Uterus (tissue), 4 donors: ENCODE measurements at places on chromosomes 6 and 20. TPM values are rescaled to one million over a fixed set of nuclear protein-coding genes. Genes with fewer than 3 reads are reported as not detected.

The HAO1 gene
- total RNA-seq, result not detected

The ENPP3 gene
- total RNA-seq, result 2.1 TPM

DNA sequence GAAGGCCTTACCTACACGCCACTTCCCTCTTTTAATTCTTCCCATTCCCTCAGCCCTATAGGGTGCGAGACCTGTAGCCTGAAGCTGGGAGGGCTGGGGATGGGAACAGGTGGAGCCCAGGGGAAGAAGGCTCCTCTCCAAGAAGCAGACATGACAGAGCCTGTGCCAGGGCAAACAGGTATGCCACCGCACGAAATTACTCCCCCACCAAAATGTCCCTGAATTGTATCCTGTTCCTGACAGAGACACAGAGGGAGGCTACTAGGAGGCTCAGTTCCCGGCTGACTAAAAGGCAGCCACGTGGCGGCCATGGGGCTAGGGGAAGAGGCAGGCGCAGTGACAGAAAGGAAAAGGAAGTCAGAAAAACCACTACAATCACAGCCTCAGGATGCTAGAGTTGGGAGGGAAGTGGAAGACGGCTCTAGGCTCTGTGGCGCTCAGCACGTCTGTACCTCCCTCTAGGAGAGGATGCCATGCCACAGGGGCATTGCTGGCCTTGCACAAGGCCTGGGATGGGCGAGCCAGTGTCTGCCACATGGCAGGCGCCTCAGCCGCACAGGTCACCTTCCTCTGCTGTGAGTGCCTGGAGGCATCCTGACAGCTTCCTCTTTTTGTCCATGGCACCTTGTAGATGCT lies 27.7 kb downstream of the TFEB start:
- no peak for DNase-seq

GRCh38 chr6:137589067-137589848 lies 95.1 kb upstream of the OLIG3 start:
- no peak for DNase-seq

- DNase-seq, result no peak
These were observed 606.0 kb upstream of the HTR1E start for GRCh38 chr6:86331265-86331840.

GRCh38 chr6:25620391-25620790 lies 31.6 kb upstream of the SCGN start:
- no peak for DNase-seq

GRCh38 chr6:37513155-37513554 lies 13.5 kb upstream of the CCDC167 start:
- no peak for DNase-seq

The CCN6 gene
- not detected for total RNA-seq

DNA sequence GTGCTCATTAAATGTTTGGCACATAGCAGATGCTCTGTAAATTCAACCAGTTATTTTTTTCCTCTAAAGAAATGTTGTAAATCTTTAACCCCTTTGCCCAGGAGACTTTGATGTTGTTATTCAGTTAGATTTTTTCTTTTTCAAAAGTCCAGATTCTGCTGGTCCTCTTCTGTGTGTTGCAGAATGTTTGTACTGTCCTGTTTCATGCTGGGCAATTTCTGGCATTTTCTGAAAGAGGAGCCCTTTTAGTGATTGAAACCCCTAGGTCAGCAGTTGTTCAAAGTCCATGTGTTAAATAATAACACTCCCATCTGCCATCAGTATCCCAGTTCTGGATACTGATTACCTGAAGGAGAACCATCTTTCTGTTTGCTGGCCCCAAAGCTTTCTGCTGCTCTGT lies 1.3 kb upstream of the SLC17A1 start:
- no peak for DNase-seq

DNA sequence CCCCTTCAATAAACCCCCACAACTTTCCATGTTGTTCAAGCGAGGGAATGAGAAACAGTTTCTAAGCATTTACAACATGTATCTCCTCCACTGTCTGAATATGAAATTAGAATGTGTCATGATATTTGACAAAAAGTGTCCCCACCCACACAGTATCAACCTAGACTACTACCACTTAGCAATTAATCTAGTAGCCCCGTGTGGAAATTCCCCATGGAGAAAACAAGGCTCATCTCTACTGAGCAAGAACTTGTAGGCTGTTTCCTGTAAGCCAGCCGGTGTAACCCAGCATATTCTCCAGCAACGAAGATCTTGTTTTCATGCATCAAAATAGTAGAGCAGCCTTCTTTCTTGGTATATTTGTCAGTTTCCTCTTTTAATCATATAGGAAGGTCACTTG lies 115.0 kb downstream of the IRF4 start:
- no peak for DNase-seq

The GPR6 gene
- not detected for total RNA-seq

DNA sequence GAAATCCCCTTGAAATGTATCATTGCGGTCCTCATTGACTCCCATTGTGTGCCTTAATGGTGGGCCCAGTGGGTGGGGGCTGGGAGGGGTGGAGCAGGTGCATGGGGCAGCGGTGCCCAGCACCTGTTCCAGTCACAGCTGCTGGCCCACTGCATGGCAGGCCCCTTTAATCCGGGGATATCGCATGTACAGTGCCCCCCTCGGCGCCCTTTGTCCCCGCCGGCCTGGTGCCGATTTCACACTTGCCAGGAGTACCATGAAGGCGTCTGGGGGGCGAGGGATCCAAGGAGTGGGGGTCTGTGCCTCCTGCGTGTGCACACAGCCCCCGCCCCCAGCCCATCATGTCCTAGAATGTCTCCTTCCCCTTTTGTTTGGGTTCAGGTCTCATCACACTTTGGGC lies 2.8 kb downstream of the SNAI1 start:
- no peak for DNase-seq

DNA sequence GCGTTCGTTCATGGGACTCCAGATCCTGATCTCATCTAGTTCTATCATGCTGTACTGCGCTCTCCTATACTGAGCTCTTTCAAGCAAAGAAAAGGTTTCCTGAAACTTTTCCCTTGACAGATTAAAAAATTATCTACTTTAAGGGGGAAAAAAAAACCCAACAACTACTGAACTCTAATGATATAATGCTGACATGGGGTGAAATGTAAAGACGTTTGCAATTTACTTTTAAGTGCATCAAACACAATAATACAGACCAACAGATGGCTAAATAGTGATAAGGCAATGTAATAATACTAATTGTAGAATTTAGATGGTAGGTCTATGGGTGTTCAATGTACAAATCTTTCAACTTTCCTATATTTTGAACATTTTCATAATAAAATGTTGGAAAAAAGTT lies 16.4 kb downstream of the TOMM34 start:
- DNase-seq, result no peak

- DNase-seq, result no peak
These were observed 146.0 kb downstream of the FOXA2 start for GRCh38 chr20:22438346-22438745.

DNA sequence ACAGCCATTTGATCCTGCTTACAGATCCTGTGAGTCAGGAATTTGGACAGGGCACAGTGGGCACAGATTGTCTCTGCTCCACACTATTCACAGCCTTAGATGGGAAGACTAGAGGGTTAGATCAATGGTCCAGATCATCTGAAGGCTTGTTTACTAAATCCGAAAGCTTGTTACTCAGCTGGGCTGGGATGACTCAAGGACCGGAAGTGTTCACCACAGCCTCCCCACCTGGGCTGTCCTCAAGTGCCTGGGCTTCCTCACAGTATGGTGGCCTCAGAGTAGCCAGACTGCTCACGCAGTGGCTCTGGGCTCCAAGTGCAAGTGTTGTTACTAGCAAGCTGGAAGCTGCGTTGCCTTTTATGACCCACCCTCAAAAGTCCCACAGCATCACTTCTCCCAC lies 75.4 kb upstream of the INSM1 start:
- no peak for DNase-seq

The MYL9 gene
- total RNA-seq, result 255 TPM

The RIOK1 gene
- total RNA-seq, result 27.9 TPM

DNA sequence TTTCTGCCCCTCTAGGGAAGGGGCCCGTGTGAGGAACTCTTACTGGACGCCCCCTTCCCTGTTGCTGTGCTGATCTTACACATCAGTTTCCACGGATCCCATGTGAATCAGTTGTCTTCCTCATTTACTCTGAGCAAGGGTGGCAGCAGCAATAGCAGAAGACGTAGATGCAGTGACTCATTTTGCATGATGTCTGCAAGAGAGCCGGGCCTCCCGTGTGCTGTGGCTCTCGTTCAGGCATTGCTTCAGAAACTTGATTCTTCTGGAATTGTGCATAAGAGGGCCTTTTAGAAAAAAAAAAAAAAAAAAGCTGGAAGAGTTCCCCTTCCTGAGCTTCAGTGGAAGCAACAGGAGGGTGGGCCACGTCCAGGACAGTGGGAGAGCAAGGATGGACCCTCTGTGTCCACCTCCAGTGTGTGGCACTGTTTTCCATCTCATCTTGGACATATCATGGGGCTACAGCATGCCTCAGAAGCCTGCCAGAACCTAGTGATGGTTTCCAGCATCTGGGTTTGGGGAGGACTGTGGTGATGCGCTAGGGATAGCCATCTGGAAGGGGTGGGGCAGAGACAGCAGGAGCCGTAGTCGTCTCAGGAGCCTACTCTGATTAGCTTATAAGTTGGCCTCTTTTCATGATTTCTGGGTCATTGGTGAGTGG lies 62.1 kb downstream of the FOXO3 start:
- DNase-seq, result peak; percentile 73

GRCh38 chr20:10898552-10898951 lies 224.8 kb upstream of the JAG1 start:
- DNase-seq, result no peak

DNA sequence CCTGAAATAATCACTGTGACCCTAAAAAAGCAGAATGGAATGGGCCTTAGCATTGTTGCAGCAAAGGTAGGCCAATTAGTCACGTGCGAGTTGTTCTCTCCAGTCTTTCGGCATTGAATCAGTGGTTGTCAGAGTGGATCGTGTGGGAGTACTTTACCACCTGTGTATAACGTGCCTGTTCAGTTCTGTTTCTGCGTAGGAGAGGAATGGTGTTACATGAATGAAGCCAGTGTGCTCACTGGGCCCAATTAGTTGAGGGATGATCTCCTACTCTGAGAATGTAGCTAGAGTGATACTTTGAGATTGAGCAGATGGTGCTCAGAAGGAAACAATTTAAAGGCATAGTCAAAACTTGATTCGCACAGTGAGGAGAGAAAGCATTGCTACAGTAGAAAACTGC lies 72.4 kb upstream of the KIF25 start:
- peak; percentile 65 for DNase-seq

DNA sequence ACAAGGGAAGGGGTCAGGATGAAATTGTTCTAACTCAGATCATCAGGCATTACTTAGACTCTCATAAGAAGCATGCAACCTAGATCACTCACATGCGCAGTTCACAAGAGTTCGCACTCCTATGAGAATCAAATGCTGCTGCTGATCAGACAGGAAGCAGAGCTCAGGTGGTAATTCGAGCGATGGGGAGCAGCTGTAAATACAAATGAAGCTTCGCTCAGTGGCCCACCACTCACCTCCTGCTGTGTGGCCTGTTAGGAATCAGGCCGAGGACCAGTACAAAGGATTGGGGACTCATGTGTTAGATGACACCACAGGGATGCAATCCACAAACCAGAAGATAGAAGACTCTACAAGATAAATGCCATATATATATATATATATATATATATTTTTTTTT lies 31.5 kb upstream of the TOP1 start:
- no peak for DNase-seq

DNA sequence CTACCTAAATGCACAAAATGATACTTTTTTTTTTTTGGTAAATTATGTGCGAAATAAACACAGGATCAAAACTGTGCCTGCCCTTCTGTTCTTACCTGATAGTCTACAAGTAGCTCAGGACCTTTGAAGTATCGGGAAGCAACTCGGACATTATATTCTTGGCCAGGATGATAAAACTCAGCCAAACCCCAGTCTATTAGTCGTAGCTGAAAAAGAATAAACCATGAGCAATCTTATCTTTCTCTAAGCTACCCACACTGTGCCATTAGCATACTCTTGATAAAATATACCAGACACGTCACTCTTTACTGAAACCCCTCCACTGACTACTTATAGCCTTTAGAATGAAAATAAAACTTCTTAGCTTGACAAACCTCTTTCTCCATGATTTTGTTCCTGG lies 29.8 kb upstream of the TBC1D20 start:
- DNase-seq, result no peak

DNA sequence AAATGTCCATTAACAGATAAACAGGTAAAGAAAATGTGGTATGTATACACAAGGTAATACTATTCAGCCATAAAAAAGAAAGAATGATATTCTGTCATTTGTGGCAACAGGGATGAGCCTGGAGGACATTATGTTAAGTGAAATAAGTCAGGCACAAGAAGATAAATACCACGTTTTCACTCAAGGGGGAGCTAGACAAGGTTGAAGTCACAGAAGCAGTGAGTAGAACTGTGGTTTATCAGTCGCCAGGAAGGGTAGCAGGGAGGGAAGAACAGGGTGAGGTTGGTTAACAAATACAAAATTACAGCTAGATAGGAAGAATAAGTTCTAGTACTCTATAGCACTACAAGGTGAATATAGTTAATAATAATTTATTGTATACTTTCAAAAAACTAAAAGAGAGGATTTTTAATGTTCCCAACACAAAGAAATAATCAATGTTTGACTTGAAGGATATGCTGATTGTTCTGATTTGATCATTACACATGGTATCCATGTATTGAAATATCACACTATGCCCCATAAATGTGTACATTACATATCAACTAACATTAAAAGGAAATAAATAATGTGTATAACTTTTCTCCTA lies 21.1 kb downstream of the RTN4IP1 start:
- no peak for DNase-seq

The UBD gene
- not detected for total RNA-seq

- DNase-seq, result no peak
These were observed 182.6 kb downstream of the NFATC2 start for GRCh38 chr20:51359947-51360346.

DNA sequence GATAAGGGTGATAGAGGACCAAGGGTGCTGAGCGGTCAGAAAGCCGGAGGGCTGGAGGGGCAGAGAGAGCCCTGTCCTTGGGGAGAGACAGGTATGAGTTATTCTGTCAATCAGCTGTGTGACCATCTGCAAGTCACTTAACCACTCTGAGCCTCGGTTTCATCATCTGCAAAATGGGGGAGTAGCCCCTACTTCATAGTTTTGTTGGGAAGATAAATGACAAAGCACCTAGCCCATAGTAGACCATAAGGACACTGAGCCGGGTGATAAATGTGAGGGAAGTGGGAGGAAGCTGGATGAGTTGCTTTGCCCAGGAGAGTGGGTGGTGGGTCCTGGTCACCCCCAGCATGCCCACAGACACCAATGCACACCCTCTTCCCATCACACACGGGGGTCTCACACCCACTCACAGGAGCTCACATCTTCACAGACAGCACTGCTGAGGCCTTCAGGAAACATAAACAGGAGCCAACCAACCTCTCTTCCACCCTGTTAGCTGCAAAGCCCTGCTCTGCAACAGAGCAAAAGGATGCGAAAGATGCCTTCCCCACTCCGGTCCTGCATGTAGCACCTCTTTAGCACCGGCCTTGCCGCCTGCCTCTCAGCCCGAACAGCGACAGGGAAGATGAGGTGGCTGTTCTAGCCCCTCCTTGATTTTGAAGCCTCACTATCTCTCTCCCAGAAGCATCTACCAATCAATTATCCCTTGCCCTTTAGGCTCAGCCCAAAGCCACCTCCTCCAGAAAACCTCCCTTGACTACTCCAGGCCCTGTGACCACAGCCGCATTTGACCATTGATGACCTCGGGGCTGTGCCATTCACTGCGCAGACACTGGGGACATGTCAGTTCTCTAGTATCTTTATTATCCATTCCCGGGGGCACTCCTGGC lies 18.9 kb downstream of the SPDEF start:
- no peak for DNase-seq

The IMPG1 gene
- not detected for total RNA-seq
